Activated CD8-positive, alpha-beta memory T cell treated with anti-CD3 and anti-CD28 coated beads for 48 hours (primary cell): ENCODE measurements at places on chromosomes 3 and 15.

- DNase-seq = no peak
Observed at GRCh38 chr3:178048768-178049167, 487.5 kb upstream of the KCNMB2 start.

DNA sequence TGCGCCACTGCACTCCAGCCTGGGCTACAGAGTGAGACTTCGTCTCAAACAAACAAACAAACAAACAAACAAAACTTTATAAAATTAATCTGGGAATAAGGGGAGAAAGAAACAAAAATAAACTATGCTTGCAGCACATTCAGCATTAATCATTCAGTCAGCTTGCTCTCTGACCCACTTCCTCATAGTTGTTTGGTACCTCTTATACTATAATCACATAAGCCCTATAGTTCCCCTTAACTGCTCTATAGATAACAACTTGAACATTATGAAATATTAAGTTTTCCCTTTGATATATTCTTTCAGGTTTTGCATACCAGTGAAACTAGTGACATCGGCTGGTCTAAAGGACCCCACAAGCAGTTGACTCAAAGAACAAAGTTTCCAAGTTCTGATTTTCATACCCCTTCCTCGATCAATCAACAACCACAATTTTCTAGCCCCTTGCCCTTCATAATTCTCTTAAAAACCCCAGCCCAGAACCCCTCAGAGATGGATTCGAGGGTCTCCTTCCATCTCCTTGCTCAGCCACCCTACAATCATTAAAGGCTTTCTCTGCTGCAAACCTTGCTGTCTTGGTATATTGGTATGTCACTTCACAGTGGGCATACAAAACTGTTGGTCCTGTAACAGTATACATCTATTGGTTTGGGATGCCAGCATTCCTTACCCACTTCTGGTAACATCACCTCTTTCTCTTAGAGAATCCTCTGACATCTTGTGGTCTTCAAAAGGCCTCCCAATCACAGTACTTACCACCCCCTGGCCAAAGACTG is 26.4 kb downstream of the BCL2L10 start:
- no peak for DNase-seq

DNA sequence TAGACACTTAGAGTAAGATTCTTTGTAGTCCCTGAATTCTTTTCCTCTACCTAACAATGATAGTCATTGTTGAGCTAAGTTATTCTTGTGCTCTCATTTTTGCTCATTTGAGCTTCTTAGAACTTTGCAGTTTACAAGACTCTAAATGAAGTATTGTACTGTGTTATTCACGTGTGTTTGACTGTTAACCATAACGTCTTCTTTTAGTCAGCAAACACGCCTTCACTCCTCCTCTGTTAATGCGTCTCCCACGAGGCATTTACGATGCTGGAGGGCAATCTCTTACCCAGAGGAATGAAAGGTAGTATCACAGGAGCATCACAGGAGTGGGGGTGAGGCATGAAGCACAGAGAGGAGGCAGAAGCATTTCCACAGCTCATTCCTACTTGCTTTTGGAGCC is 14.8 kb upstream of the P2RY14 start:
- DNase-seq = no peak

- DNase-seq = no peak
Observed at GRCh38 chr15:61777689-61778088, 282.6 kb downstream of the VPS13C start.

DNA sequence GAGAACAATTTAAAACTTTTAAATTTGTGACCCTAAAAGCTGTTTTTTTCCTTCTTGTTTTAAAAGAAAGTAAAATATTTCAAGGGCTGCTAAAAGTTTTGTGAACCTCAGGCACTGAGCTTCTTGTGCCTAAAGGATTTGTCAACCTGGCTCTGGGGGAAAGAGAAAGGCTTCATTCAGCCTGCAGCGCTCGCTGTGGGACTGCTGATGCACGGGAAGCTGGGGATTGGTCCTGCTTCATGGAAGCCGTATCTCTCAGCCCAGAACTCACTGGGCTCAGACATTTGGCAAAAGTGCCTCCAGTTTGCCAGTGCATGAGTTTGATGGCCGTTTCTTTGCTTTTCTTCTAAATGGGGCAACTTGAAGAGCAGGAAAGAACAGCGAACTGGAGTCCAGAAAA is 30.8 kb downstream of the TPRG1 start:
- no peak for DNase-seq

GRCh38 chr15:64095795-64096667 is at the start of gene SNX1:
Gene SNX1 (plus strand): TSS chr15:64095982. CDS start chr15:64096014, 32 bp downstream.
- DNase-seq = peak; percentile 96

GRCh38 chr3:62803276-62803675 is 71.9 kb downstream of the CADPS start:
- no peak for DNase-seq

DNA sequence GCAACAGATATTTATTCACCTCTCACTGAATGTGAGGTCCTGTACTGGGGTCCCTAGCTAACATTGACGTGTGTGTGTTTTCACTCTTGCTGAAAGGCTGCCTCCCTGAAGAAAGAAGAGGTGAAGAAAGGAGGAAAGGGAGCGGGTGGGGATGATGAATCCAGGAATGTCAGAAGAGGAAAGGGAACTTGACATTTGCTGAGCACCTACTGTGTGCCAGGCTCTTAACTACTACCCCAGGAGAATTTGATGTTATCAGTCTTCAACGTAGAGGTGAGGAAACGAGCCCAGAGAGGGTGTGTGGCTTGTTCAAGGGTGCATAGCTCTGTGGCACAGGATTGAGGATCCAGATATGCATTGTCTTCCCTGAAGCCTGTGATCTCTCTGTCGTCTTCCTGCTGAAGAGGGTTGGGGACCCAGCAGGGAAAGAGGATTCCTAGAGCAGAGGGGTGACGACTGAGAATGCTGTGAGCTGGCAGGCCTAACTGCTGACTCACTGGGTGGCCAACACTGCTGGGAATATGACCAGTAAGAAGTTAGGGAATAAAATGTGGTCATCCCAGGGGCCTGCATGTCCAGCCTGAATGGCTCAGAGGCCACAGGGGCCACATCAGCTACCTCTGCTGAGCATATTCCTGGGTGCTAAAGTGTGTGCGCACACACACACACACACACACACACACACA is 6.6 kb upstream of the ATP2B2 start:
- no peak for DNase-seq

- DNase-seq = no peak
Observed at GRCh38 chr3:14129296-14129695, 4.4 kb downstream of the TMEM43 start.

GRCh38 chr3:42403737-42404136 is 6.7 kb downstream of the LYZL4 start:
- no peak for DNase-seq
